ENCODE measurements at places on chromosomes 12 and 14.

DNA sequence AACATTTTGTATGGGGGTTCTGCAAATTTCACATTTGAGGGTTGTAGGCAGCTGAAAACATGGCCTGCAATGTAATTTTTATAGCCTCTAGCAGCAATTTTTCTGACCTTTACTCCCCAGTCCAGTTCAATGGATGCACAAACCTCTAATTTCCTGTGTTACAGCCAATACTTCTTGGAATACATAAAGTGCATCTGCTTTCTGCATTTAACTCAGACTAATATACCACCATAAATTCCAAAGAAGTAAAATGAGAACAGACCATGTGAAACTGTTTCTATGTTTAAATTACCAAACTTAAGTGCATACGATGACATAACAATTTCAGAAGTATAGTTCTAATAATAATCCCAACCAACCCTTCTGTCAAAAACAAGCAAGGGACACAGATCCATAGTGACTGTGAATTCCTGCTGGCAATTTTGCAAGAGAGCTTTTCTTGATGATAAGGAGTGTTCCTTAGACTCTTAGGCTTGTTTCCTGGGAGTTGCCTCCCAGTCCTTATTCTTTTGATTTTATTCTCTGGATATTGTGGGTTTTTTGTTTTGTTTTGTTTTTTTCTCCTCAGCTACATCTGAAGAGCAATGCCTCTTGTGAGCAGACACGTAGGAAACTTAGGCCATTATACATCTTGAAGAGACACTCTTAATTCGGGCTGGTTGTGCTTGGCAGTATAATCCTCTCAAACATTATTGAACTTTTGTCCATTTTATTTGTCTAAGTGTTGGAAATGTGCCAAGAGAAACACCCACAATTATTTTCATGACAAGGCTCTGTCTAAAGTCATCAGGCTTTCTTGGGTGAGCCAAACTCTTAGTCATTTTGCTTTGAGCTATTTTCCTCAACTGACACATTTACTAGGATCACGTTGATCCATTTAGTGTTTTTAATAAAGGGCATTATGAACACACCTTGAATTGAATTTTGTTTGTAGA, 51.3 kb upstream of the RERGL start:
- DNase-seq: peak; percentile 52

- DNase-seq: no peak
Observed at GRCh38 chr14:57869617-57870016, 3.7 kb upstream of the SLC35F4 start.

GRCh38 chr12:50986966-50987737, 34.8 kb downstream of the HIGD1C start:
- DNase-seq: peak; percentile 60

DNA sequence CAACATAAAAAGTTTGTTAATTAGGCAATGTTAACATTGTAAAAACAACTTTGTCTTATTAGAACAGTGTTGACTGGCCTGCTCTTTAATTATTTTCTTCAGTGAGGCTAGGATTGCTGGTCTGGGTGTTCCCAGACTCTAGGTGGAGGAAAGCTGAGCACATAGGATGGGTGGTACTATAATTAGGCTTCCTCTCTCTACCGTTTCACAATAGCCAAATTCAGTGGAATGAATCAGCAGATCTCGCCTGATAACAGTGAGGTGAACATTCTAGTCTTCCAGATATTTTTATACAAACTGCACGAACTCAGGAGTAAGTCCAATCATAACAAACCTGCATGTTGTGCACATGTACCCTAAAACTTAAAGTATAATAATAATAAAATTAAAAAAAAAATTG, 11.9 kb downstream of the PTGDR start:
- DNase-seq: peak; percentile 31

DNA sequence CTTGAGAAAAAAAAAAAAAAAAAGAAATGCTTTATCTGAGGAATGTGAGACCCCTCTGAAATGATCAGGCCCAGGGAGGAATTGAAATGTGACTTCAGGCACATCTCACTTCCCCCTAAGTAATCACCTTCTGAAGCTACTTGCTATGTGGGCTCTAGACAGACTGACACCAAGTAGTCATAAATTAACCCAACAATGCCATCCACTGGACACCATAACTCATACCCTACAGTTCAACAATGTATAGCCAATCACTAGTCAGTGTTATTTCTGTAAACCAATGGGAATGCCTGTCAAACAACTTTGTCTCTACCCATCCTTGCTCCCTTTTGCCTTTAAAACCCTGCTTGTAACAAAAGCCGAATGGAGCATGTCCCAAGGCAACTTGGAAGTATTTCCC, 182.7 kb upstream of the TMPO start:
- DNase-seq: no peak

DNA sequence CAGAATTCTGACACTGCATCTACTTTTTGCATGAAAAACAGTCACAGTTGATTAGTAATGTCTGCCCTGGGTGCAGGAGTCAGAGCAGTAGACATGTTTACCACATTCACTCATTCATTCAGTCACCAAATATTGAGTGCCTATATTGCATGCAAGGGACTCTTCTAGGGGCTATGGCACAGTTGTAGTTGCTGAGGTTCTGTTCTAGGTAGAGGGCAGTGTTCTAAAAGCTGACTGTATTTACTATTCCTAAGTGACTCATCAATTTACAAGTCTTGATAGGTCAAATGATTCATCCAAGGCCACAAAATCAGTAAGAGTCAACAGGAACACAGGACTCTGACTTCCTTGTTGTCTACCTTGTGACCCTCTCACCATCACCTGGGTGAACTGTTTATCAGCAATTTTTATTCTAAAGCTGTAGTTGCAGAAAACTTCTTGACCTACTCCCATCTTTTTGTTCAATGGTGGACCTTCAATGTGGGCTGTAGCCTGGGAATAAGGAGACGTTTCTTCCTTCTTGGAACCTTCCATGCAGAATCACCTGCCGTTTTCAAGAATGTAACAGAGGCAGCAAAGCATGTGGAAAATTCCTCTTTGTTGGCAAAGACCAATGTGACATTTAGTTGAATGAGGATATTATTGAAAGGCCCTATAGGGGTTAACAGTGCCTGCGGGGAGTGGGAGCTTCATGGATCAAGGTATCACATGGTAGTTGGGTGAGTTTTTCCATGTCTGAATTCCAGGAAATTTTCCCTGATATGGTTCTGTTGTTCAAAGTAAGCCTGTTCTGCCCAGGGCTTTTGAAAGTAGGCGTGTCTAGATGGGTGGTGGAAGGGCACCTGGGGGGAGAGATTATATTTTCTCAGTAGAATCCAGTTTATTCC, 223.2 kb downstream of the KTN1 start:
- DNase-seq: no peak

DNA sequence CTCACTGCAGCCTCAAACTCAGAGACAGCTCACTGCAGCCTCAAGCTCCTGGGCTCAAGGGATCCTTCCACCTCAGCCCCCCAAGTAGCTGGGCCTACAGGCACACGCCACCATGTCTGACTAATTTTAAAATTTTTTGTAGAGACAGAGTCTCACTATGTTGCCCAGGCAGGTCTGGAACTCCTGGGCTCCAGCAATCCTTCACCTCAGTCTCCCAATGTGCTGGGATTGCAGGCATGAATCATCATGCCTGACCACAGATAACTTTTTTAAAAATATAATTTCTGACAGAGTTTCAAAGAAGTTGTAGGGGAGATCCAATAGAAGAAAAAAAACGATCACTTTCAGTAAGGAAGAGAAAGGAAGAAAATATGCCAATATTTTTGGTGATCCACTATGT, 189.7 kb upstream of the CDKN3 start:
- DNase-seq: no peak

GRCh38 chr12:79407671-79408622, 282.8 kb downstream of the PAWR start:
- peak; percentile 13 for DNase-seq

DNA sequence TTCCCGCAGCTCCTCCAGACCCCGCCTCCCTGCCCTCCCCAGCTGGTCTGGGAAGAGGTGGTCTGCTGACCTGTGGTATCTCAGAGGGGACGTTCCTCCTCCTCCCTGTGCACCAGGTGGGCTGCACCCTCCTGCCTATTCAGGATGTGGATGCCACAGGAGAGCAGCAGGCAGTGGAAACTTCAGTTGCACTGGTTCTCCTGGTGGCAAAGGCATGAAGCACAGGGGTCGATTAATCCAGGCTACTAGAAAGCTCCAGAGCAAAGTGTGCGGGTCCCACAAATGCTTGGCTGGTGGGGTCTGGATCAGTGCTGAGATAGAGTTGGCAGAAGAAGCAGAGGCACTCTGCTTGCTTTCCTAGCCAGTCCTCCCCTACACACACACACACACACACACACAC, 197.0 kb downstream of the SLC41A2 start:
- DNase-seq: no peak

DNA sequence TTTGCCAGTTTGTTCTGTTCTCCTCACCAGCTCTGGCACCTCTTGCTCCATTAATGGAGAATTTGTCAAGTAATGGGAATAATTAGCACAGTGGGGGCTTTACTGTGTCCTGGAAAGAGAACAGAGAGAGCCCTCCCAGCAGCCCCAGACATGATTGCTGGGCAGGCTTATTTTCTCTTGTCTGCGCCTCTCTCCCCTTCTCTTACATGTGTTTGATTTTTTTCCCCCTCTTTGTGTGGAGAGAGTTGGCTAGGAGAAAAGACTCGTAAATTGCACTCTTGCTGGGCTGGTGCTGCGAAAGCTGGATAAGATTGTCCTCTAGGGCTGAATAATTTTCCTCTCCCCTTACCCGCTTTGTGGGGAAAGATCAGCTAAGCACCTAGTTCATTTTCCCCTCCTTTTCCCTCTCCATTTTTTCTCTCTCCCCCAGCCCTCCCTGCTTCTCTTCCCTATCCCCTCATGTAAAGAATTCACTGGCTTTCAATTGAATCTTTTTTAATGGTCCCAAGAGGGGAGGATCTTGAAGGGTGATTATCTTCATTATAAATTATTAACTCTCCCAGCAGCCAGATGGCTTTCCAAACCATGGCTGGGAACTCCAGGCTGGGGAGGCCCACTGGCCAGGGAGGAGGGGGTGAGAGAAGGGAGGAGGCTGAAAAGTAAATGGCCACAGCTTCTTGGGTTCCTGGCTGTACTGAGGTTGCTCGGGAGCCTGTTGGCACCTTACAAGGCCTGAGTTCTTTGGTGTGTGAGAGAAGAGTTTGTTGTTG, 62.2 kb downstream of the NRXN3 start:
- no peak for DNase-seq

DNA sequence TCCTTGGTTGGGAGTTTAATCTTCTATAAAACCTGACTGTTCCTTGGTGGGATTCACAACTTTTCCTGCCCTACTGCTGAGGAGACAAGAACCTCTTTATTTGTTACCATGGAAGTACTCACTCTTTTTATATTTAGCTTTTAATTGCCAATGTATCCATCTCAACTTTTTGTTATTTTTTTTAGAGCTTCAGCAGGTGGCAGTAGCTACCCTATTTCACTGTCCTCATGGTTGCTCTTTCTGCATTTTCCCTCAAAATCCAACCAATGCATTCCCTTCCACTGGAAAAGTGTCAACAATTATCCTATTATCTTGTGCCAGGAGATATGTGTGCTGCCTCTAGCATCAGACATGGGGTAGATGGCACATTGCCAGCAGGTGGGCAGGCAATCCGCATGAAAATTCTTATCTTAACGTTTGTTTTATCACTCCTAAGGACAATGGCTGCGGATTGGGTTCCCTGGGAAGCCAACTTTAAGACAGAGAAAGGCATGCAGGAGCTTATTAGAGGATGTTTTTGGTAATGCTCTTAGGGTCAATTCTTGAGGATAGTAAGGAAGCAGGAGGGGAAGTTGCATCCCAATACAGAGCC, 406.4 kb downstream of the SNAPC1 start:
- DNase-seq: no peak

DNA sequence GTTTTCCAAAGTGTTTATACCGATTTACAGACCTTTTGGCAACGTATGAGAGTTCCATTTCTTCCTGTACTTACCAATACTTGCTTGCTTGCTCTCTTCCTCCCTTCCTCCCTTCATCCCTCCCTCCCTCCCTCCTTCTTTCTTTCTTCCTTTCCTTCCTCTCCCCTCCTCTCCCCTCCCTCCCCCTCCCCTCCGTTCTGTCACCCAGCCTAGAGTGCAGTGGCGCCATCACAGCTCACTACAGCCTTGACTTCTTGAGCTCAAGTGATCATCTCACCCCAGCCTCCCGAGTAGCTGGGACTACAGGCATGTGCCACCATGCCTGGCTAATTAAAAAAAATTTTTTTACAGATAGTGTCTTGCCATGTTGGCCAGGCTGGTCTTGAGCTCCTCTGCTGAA, 40.4 kb downstream of the DIP2B start:
- no peak for DNase-seq

DNA sequence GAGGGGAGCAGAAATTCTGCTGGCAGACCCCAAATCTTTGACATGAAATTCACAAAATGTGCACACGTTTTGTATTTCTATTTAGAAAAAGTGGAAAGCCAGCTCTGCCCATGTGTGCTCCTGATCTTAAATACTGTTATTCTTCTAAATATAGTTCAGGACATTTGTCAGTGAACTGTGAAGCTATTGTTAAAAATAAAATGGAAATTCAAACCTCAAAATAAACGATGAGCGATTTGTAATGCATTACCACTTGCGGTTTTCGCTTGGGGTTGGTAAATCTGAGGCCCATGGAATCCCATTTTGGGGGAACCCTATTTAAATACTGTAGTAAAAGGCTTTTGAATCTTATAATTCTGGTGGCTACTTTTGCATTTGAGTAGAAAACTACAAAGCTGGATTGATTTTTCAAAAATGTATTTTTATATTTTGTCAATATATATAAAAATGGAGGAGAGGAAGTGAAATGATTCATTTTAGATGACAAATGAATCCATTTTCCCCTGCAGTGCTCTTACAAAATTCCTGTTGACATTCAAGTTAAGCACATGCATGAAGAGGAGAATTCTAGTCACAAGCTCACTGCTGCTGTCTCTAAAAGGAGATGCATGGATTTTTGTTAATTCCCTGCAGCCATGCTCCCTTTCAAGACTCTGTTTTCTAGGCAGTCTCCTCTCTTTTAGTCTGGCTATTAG, 47.1 kb downstream of the FLRT2 start:
- DNase-seq: peak; percentile 54

- DNase-seq: no peak
Observed at GRCh38 chr14:101402936-101403660, 158.2 kb upstream of the DIO3 start.

- DNase-seq: peak; percentile 59
Observed at GRCh38 chr12:109027767-109028166, 6.9 kb upstream of the SVOP start.

GRCh38 chr12:80239867-80240266, 140.5 kb downstream of the OTOGL start:
- no peak for DNase-seq

DNA sequence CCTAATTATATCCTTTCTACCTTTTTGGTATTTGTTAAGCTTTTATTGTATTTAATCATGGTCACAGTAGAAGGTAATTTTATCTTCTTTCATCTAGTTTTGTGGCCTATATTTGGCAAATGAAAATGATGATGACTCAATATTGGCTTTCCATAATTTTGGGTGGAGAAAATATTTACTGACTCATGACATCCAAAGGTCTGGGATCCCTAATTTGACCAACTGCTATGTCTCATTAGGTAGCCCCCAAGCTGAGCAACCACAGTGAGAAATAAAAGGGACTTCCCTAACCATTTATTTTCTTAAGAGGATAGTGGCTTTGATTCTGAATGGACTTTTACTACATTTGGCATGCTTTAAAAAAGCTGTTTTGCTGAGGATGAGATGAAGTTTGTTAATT, 289.5 kb downstream of the RMST start:
- DNase-seq: no peak

Measured in suppressor macrophage treated with lipopolysaccharide for 1 hour (primary cell).